ENCODE measurements at places on chromosomes 3 and 15. TPM values are rescaled to one million over a fixed set of nuclear protein-coding genes. Genes with fewer than 3 reads are reported as not detected.
A peak's percentile ranks its signal among the peaks of the same experiment; 100 is the strongest.

Gene CHDH
- total RNA-seq, result 13.4 TPM

Gene KBTBD13
- not detected for total RNA-seq

Gene DPPA2
- total RNA-seq, result not detected

Gene CHRFAM7A
- total RNA-seq, result 2.2 TPM

Gene DISP2
- not detected for total RNA-seq

Gene CCR5
- not detected for total RNA-seq

Gene SEMA5B
- 27.2 TPM for total RNA-seq

Gene WDR93
- not detected for total RNA-seq

Gene ATP2B2
- total RNA-seq, result not detected

Gene UBE2E2
- 35.6 TPM for total RNA-seq

Gene DNAJC17
- 11.0 TPM for total RNA-seq

GRCh38 chr15:74007820-74008371 is 13.4 kb downstream of the PML start:
- H3K4me3 ChIP-seq, result no peak overlapping the region
- peaks cover 60% of the 10 kb centered on the region for H3K4me1 ChIP-seq

DNA sequence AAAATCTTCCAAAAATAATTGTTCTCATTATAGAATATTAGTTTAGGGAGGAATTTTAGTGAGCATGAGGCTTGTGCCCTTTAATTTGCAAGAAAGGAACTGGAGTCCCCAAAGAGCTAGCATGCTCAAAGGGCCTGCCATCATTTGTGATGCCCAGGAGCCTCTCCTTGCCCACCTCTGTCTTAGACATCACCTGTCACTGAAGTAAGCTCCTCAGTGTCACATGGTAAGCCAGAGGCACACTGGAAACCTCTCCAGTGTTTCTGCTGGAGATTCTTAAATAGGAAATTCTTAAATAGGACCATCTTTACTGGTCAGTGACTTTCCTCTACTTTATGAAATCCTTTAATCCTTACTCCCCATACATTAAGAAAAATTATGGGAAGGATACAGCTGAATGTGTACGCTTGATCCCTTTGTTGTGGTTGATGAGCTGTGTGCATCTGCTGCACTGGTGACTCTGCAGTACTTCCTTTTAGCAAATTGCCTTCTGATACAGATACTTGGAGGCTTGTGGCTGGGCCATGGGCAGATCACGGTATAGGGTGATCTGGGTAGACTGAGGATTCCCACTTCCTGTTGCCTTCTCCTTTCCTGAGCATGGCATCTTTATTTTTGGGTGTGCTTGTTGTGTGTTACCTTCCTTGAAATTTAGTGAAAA is 197.4 kb downstream of the KLHL25 start:
- peak; percentile 22 for DNase-seq
- no peaks in the 10 kb centered on the region for H3K27me3 ChIP-seq
- peaks cover 10% of the 10 kb centered on the region for H3K4me1 ChIP-seq
- H3K36me3 ChIP-seq, result peaks cover 26% of the 10 kb centered on the region

DNA sequence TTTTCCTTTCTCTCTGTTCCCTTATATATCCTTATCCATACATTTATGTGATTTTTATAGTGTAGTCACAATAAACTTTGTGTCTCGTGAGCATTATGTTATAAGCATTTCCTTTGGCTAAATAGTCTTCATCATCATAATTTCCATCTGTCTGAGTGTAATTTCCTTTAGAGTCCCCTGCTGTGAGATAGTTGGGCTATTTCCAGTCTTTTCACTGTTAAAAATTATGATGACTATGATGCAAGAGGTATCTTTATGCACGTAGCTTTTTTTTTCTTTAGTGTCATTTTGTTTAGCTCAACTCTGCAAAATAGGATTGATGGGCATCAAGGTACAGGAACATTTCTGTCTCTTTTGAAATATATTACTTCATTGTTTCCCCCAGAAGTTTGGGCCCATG is 26.9 kb upstream of the CA12 start:
- H3K27ac ChIP-seq, result no peak overlapping the region
- H3K4me1 ChIP-seq, result no peaks in the 10 kb centered on the region
- no peak for DNase-seq

DNA sequence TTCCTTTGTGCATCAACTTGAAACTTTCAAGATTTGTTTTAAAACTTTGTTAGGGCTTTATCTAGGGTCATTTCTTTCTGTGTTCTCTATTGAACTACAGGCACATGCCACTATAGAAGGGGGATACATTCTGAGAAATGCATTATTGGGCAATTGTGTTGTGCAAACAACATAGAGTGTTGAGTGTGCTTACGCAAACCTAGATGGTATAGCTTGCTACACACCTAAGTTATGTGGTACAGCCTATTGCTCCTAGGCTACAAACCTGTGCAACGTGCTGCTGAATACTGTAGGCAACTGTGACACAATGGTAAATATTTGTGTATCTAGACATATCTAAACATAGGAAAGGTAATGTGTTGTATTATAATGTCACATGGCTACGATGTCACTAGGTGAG is 33.0 kb upstream of the KLF13 start:
- H3K27ac ChIP-seq, result no peak overlapping the region
- peaks cover 32% of the 10 kb centered on the region for H3K4me1 ChIP-seq
- no peaks in the 10 kb centered on the region for H3K27me3 ChIP-seq
- peak; percentile 8 for DNase-seq

GRCh38 chr15:82177291-82178010 is 85.1 kb downstream of the EFL1 start:
- no peak overlapping the region for H3K27ac ChIP-seq
- H3K4me3 ChIP-seq, result no peak overlapping the region
- H3K4me1 ChIP-seq, result peaks cover 7% of the 10 kb centered on the region
- H3K36me3 ChIP-seq, result peaks cover 5% of the 10 kb centered on the region
- H3K27me3 ChIP-seq, result no peaks in the 10 kb centered on the region
- DNase-seq, result no peak

DNA sequence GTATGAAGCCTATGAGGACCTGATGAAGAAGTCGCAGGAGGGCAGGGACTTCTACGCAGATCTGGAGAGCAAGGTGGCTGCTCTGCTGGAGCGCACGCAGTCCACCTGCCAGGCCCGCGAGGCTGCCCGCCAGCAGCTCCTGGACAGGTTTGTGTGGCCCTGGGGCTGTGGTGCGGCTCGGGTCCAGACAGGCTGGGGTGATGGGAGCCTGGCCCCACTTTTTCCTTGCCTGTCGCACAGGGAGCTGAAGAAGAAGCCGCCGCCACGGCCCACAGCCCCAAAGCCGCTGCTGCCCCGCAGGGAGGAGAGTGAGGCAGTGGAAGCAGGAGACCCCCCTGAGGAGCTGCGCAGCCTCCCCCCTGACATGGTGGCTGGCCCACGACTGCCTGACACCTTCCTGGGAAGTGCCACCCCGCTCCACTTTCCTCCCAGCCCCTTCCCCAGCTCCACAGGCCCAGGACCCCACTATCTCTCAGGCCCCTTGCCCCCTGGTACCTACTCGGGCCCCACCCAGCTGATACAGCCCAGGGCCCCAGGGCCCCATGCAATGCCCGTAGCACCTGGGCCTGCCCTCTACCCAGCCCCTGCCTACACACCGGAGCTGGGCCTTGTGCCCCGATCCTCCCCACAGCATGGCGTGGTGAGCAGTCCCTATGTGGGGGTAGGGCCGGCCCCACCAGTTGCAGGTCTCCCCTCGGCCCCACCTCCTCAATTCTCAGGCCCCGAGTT is 29.0 kb downstream of the PTPN23 start:
- H3K36me3 ChIP-seq, result peaks cover 76% of the 10 kb centered on the region
- H3K27me3 ChIP-seq, result no peaks in the 10 kb centered on the region
- no peak for DNase-seq
- no peak overlapping the region for H3K4me3 ChIP-seq

DNA sequence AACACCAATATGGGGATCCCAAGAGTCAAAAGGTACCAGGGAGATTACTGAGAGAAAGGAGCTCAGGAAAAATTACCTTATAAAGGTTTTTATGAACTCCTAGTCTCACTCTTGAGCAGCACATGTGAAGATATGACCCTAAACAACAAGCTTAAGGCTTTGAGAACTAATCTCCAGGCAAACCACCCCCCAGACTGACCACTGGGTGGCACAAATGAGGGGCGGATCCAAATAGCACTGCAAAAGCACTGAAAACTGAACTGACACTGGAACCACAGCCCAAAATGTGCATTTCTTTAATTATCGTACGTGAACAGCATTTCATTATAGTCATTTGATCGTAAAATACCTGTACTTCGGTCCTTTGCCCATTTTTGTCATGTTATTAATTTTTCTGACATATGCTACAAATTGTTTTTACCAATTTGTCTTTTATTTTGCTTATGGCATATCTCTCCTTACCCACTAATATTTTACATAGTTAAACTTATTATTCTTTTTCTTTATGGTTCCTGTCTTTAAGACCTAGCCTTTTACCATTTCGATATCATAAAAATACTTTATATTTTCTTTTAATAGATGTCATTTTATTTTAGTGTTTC is 31.5 kb upstream of the TFDP2 start:
- H3K4me3 ChIP-seq, result no peak overlapping the region
- no peak overlapping the region for H3K27ac ChIP-seq
- peak; percentile 54 for DNase-seq
- H3K4me1 ChIP-seq, result no peaks in the 10 kb centered on the region
- no peaks in the 10 kb centered on the region for H3K27me3 ChIP-seq

GRCh38 chr3:193974191-193974652 is 161.7 kb upstream of the HES1 start:
- H3K4me3 ChIP-seq, result no peak overlapping the region
- no peak overlapping the region for H3K27ac ChIP-seq
- H3K4me1 ChIP-seq, result peaks cover 42% of the 10 kb centered on the region
- no peaks in the 10 kb centered on the region for H3K27me3 ChIP-seq
- no peaks in the 10 kb centered on the region for H3K36me3 ChIP-seq
- DNase-seq, result no peak

GRCh38 chr3:25021816-25022215 is 406.2 kb upstream of the RARB start:
- no peak overlapping the region for H3K4me3 ChIP-seq
- no peak for DNase-seq
- H3K27ac ChIP-seq, result no peak overlapping the region
- H3K36me3 ChIP-seq, result no peaks in the 10 kb centered on the region
- H3K27me3 ChIP-seq, result no peaks in the 10 kb centered on the region

- H3K36me3 ChIP-seq, result no peaks in the 10 kb centered on the region
- no peak overlapping the region for H3K27ac ChIP-seq
- DNase-seq, result no peak
- H3K4me3 ChIP-seq, result peak overlapping the region; percentile 9
These were observed 3.6 kb downstream of the CTNNB1 start for GRCh38 chr3:41202834-41203345.

DNA sequence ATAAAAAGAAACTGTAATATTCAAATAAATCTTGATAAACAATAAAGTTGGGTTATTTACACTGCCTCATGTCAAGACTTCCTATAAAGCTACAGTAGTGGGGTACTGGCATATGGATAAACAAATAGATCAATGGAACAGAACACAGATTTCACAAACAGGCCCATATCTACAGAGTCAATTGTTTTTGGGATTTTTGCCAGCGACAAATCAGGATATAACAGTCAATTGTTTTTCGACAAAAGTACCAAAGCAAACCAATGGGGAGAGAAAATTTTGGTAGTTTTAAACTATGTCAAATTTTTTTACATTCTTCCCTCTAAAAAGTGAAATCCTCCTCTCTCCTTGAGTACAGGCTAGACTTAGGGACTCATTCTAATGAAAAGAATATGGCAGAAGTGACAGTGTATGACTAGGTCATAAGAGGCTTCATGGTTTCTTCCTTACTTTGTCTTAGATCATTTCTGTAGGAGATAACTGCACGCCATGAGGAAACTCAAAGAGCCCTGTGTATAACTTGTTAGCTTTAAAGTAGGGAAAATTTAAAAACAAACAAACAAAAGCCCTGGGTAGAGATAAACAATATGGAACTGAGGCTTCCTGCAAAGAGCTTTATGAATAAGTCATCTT is 16.9 kb downstream of the IP6K1 start:
- H3K27me3 ChIP-seq, result no peaks in the 10 kb centered on the region
- H3K27ac ChIP-seq, result no peak overlapping the region
- H3K4me3 ChIP-seq, result no peak overlapping the region
- peaks cover 18% of the 10 kb centered on the region for H3K4me1 ChIP-seq
- DNase-seq, result no peak

GRCh38 chr3:197430502-197430901 is 125.3 kb downstream of the BDH1 start:
- no peaks in the 10 kb centered on the region for H3K36me3 ChIP-seq
- no peak overlapping the region for H3K4me3 ChIP-seq
- no peaks in the 10 kb centered on the region for H3K27me3 ChIP-seq
- H3K27ac ChIP-seq, result peak overlapping the region; percentile 10
- DNase-seq, result no peak

GRCh38 chr3:47716656-47717055 is 65.0 kb downstream of the SMARCC1 start:
- H3K4me3 ChIP-seq, result no peak overlapping the region
- H3K27ac ChIP-seq, result no peak overlapping the region
- H3K4me1 ChIP-seq, result no peaks in the 10 kb centered on the region
- H3K27me3 ChIP-seq, result no peaks in the 10 kb centered on the region
- DNase-seq, result no peak
- H3K36me3 ChIP-seq, result peaks cover 70% of the 10 kb centered on the region

GRCh38 chr3:99659951-99660350 is 21.6 kb downstream of the COL8A1 start:
- DNase-seq, result no peak
- no peaks in the 10 kb centered on the region for H3K36me3 ChIP-seq
- no peak overlapping the region for H3K27ac ChIP-seq
- no peaks in the 10 kb centered on the region for H3K4me1 ChIP-seq

DNA sequence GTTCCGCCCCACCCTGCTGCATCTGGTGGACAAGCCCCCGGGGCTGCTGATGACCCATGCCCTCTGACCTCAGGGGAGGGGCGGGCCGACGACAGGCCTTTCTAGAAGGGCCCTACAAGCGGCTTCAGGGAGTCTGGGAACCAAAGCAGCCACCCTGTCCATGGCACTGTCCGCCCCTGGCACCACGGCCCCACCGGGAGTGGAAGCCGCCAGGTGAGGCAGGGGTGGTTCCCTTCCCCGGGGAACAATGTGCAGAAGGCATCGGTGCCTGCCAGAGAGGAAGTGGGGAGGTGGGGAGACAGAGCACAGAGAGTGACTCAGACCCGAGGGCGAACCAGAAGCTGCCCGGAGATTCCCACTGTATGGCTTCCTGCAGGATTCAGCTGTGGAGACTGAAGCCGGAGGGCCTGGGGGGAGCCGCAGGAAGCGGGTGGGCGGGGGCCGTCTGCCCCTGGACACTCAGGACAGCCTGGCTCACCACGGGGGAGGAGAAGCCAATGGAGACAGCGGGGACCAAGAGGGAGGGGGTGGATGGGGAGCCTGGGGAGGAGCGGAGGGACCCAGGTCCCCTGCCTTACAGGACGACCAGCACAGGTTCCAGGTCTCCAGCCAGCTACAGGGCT is 134.0 kb downstream of the TPRA1 start:
- peak; percentile 67 for DNase-seq
- peaks cover 28% of the 10 kb centered on the region for H3K4me1 ChIP-seq
- no peaks in the 10 kb centered on the region for H3K36me3 ChIP-seq
- peak overlapping the region; percentile 25 for H3K4me3 ChIP-seq
- H3K27ac ChIP-seq, result peak overlapping the region; percentile 66

GRCh38 chr3:128410669-128411573 is 55.8 kb downstream of the DNAJB8 start:
- no peaks in the 10 kb centered on the region for H3K27me3 ChIP-seq
- no peak overlapping the region for H3K27ac ChIP-seq
- peaks cover 6% of the 10 kb centered on the region for H3K4me1 ChIP-seq
- DNase-seq, result no peak
- no peak overlapping the region for H3K4me3 ChIP-seq

GRCh38 chr3:150388498-150389418 is 19.3 kb upstream of the TSC22D2 start:
- H3K4me1 ChIP-seq, result no peaks in the 10 kb centered on the region
- H3K4me3 ChIP-seq, result no peak overlapping the region
- H3K36me3 ChIP-seq, result no peaks in the 10 kb centered on the region
- no peak for DNase-seq
- H3K27ac ChIP-seq, result no peak overlapping the region

All from stomach (tissue), 19 donors.